Endothelial cell of umbilical vein (primary cell): ENCODE measurements at places on chromosomes 2 and 18.
A peak's percentile ranks its signal among the peaks of the same experiment; 100 is the strongest.

DNA sequence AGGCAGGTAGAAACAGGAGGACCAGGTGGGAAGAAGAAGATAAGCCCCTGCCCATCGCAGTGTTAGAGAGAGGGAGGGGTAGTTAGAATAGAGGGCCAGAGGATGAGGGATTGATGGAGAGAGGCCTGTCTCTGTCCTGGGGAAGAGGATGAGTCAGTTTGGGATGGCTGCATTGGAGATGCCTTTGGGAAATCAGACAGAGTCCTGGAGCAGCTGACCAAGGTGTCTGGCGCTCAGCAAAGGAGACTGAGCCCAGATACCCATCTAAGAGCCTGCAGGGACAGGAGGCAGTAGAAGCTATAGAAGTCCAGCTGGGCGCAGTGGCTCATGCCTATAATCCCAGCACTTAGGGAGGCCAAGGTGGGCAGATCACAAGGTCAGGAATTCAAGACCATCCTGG is 177.8 kb upstream of the HAAO start:
- H3K4me1 ChIP-seq = no peaks in the 10 kb centered on the region
- no peaks in the 10 kb centered on the region for H3K36me3 ChIP-seq
- no peak for DNase-seq
- no peak overlapping the region for H3K27ac ChIP-seq
- H3K4me3 ChIP-seq = no peak overlapping the region

DNA sequence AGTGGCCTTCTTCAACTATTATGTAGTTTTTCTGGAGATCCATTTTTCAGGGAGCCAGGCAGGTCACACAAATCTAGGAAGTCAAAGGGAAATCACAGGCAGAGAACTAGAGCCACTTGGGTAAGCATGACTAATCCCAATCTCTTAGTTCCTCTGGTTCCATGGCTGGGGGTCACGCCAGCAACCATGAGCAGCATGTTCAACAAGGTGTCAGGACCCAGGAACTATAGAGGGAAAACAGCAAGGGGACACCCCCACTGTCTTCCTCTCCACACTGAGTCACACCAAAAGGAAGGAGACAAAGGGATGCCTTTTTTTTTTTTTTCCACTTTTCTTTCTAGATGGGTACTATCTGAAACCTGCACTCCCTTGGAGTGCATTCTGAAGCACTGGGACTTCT is 250.9 kb downstream of the OTX1 start:
- H3K4me1 ChIP-seq = no peaks in the 10 kb centered on the region
- no peak overlapping the region for H3K27ac ChIP-seq
- no peak overlapping the region for H3K4me3 ChIP-seq
- no peaks in the 10 kb centered on the region for H3K27me3 ChIP-seq
- H3K36me3 ChIP-seq = no peaks in the 10 kb centered on the region
- no peak for DNase-seq

- H3K27me3 ChIP-seq = no peaks in the 10 kb centered on the region
- H3K4me3 ChIP-seq = no peak overlapping the region
- peaks cover 6% of the 10 kb centered on the region for H3K36me3 ChIP-seq
- DNase-seq = no peak
- H3K27ac ChIP-seq = no peak overlapping the region
- no peaks in the 10 kb centered on the region for H3K4me1 ChIP-seq
These were observed 32.4 kb downstream of the SLC35F5 start for GRCh38 chr2:113724010-113724409.

DNA sequence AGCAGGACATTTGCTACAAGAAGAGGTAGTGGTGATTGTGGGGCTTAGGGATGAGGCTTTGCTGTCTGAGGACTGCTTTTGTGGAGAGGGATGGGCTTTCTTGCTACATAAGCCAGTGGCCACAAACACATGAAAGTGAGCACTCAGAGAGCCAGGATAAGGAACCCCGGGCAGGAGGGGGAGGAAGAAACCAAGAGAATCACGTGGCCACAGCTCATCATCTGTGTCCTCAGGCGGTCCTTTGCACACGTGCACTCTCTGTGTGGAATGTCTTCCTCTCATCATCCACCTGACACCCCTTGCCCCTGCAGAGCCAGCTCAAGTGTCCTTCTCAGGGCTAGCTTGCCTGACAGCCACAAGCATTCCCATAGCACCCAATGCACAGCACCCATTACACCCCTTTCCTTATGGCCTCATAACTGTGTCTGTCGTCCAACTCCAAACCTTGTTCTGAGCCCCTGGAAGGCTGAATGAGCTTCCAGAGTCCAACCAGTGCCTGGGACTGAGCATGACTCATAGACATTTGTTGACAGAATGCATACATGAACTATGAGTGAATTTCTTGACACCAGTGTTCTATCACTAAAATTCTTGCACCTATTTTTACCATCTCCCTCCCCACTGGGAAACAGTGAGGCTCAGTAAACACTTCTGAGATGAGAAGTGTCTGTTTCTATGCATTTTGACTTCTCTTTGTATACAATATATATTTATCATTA is 398.3 kb downstream of the ALK start:
- no peaks in the 10 kb centered on the region for H3K4me1 ChIP-seq
- no peaks in the 10 kb centered on the region for H3K27me3 ChIP-seq
- DNase-seq = no peak

DNA sequence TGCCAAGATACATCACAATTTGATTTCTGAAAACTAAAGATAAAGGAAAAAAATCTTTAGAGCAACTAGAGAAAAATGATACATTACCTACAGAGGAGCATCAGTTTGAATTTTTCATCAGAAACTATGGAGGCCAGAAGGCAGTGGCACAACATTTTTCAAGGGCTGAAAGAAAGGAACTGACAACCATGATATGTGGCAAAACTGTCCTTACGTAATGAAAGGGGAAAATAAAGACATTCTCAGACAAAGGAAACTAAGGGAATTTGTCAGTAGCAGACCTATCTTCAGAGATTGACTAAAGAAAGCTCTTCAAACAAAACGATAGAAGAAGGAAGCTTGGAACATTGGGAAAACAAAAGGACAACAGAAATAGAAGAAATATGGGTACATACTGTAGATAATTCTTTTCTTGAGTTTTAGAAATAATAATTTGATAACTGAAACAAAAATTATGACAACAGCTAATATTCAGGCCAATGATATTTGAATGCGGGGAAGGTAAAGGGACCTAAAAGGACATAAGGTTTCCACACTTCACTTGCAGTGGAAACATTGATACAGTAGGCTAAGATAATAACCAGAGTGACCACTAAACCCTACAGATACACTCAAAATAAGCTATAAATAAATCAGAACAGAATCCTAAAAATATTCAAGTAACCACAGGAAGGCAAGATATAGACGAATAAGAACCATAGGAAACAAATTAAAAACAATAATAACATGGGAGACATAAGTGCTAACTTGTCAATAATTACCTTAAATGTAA is 70.0 kb upstream of the NPAS2 start:
- H3K4me1 ChIP-seq = no peaks in the 10 kb centered on the region
- no peak overlapping the region for H3K27ac ChIP-seq
- no peak for DNase-seq
- H3K27me3 ChIP-seq = no peaks in the 10 kb centered on the region
- H3K4me3 ChIP-seq = no peak overlapping the region

GRCh38 chr18:9803063-9803697 is 82.6 kb upstream of the TXNDC2 start:
- no peak overlapping the region for H3K27ac ChIP-seq
- no peaks in the 10 kb centered on the region for H3K36me3 ChIP-seq
- no peaks in the 10 kb centered on the region for H3K4me1 ChIP-seq
- no peak overlapping the region for H3K4me3 ChIP-seq

- H3K27me3 ChIP-seq = no peaks in the 10 kb centered on the region
- H3K36me3 ChIP-seq = no peaks in the 10 kb centered on the region
- DNase-seq = no peak
These were observed 432.3 kb downstream of the SUCLG1 start for GRCh38 chr2:84026818-84027217.

DNA sequence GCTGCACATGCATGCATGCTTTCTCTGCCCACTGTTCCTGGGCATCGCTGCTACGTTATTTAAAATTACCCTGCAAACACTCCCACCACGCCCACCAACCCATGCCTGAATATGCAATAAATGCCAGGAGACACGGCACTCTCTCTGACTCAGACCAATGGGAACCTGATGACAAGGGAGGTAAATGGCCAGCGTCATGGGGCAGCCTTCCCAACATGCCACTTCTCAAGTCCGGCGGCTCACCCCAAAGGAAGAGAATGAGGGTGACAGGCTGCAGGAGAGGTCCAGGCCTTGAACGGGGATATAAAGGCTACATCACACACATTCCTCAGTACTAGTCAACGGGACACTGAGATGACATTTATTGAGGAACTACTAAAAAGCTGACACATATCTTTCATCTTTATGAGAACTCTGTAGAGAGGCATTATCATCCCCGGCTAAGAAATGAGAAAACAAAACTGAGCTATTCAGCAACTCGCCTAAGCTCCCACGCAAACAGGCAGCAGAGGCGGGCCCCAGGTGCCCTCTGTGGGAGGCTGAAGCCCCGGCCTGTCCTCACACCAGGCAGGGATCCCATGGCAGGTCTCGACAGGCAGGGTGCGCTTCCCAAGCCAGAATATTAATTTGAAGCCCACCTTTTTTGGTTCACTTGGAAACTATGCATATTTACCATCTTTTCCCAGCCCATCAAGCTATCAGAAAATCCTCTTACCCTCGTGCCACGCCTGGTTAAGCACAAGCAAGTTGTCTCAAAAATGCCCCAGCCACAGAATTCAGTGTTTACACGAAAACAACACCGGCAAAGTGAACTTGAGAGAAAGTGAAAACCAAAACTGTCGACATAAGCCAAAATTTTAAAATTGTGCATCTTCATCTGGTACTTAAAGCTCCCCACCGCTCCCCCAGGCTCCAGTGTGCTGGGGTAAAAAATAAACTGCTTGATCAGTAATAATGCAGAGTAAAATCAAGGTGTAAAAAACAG is 166.3 kb downstream of the HDAC4 start:
- no peaks in the 10 kb centered on the region for H3K36me3 ChIP-seq
- H3K27ac ChIP-seq = no peak overlapping the region
- H3K27me3 ChIP-seq = no peaks in the 10 kb centered on the region
- H3K4me3 ChIP-seq = no peak overlapping the region
- no peak for DNase-seq
- no peaks in the 10 kb centered on the region for H3K4me1 ChIP-seq

- no peak overlapping the region for H3K27ac ChIP-seq
- H3K27me3 ChIP-seq = no peaks in the 10 kb centered on the region
- H3K36me3 ChIP-seq = no peaks in the 10 kb centered on the region
- no peaks in the 10 kb centered on the region for H3K4me1 ChIP-seq
These were observed 142.1 kb downstream of the USP34 start for GRCh38 chr2:61328707-61329251.

DNA sequence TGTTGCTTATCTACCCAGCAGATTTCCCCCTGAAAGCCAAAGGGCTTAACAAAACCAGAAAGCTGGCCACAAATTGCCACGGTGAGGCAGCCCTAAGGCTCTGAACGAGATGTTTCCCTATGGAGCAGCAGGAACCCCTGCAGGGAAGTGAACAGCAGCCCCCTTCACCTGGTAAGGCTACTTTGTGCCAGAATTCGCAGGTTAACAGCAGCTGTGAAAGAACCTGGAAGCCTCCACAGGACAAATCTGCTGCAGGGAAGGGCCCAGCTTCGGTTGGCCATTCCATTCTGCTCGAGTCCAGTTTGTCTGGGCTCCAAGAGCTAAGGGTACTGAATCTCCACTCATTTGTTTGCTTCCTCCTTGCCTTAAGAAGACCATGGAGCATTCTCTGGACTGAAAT is 175.3 kb downstream of the PDE11A start:
- H3K4me1 ChIP-seq = no peaks in the 10 kb centered on the region
- no peak for DNase-seq
- no peaks in the 10 kb centered on the region for H3K36me3 ChIP-seq
- no peak overlapping the region for H3K27ac ChIP-seq
- H3K27me3 ChIP-seq = no peaks in the 10 kb centered on the region

GRCh38 chr2:96359310-96359709 is 23.7 kb downstream of the NCAPH start:
- no peak overlapping the region for H3K4me3 ChIP-seq
- no peak overlapping the region for H3K27ac ChIP-seq
- H3K27me3 ChIP-seq = no peaks in the 10 kb centered on the region
- no peaks in the 10 kb centered on the region for H3K4me1 ChIP-seq

GRCh38 chr18:46401486-46402070 is 255.4 kb downstream of the LOXHD1 start:
- no peak overlapping the region for H3K27ac ChIP-seq
- H3K4me3 ChIP-seq = no peak overlapping the region

DNA sequence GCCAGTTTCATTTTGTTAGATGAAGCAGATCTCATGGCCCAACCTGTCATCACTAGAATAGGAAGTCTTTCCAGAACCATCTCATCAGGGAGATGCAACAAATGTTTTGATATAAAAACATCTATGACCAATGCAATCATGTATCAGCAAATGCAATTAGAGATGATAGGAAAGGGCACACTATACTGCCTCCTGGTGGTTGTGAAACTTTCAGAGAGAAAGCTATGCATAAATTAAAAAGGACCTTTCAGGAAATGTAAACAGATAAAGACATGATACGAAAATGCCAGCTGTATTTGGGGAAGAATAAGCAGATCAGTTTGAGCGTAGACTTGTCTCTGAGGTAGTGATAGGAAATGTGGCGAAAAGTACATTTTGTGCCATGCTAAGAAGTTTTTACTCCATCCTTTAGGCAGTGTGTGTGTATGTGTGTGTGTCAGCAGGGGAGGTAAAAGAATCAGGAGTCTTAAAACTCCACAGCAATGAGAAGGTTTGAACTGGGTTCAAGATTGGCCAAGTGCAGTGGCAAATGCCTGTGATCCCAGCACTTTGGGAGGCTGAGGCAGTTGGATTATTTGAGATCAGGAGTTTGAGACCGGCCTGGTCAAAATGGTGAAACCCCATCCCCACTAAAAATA is 479.3 kb downstream of the CPS1 start:
- DNase-seq = peak; percentile 53
- no peak overlapping the region for H3K27ac ChIP-seq
- no peaks in the 10 kb centered on the region for H3K36me3 ChIP-seq

GRCh38 chr18:25646971-25647370 is 295.0 kb upstream of the ZNF521 start:
- no peaks in the 10 kb centered on the region for H3K36me3 ChIP-seq
- H3K27me3 ChIP-seq = no peaks in the 10 kb centered on the region
- no peak for DNase-seq

DNA sequence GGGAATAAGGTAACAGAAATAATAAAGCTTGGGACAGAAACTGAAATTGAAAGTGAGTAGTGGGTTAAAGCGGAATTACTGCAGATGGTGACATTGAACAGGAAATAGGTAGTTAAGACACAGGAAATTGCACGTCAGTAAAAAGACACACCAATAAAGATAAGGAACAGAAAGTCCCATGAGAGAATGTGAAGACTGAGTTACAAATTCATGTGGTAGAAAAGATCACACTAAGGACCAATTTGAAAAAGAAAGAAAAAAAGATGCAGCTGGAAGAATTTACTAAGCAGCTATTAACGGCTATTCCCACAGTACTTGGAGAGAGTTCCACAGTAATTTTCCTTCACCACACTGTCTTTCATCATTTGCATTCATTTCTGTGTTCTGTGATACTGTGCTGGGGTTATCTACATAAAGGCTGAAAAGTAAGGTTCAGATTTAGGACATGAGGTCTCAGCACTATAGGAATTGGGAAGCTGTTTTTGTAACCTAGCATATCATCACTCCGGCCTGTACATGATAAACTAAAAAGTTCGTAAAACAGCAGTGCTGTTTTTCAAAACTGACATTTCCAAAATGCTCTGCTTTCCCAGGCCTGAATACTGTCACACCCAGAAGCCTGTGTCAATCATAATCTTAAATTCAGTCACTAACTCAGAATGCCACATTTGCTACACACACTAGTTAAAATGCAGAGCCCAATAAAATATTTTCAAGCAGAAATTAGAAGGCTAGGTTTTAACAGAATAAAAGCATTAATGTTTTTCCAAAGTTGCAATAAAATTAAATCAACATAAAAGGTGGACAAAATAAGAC is 42.9 kb downstream of the SRBD1 start:
- H3K4me1 ChIP-seq = peaks cover 34% of the 10 kb centered on the region
- no peaks in the 10 kb centered on the region for H3K27me3 ChIP-seq
- H3K36me3 ChIP-seq = no peaks in the 10 kb centered on the region
- H3K4me3 ChIP-seq = peak overlapping the region; percentile 56
- DNase-seq = peak; percentile 81
